ENCODE measurements at places on chromosomes 12 and 14.

DNA sequence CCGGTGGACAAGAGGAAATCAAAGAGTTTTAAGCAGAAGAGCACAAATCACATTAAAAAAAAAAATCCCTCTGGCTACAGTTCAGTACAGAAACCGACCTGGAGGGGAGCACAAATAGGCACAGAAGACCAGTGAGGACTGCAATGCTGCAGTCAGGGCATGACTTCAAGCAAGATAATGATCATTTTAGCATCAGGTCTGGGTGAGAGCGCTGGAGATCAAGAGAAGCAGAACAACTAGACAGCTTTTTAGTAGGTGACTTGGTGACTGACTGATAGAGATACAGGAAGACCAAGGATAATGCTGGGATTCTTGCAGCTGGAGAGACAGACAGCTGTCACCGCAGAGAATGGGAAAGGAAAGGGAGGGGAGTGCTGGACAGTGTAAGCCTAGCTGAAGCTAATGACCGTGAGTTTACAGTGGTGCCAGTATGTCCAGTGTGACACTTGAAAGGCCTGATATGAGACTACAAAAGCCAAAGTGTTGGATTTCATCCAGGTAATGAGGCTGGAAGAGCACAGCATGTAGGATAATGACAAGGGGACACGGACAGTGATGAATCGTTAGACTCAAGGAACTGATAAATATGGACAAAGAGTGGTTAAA is 5.6 kb downstream of the NFYB start:
- DNase-seq = no peak

DNA sequence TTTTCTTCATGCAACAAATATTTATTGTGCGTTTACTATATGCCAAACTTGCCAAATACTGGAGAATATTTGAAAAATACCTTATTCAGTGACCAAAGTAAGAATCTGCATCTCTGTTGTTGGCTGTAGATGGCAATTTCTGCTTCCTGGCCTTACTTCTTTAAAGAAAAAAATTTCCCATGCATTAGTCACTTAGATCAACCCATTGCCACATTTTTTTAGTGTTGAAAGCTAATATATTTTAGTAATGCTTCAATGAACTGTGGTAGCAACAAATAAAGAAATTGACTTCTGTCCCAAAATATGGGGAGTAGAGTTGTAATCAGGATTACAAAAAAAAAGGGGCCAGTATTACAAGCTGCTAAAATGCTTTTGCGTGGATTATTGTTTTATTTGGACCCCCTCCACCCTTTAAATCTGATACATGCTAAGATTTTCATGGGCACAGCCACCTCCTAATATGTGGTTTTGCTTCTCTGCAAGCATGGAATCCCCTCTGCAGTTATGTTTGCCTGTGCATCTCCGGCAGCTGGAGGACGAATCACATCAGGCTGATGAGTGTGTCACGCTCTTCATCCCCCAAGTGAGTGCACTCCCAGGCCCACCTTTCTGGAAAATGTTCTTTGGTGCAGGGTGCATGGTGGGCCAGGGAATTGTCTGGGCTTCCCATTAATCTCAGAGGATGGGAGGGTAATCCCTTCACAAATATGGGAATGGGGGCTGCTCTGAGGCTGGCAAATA is 38.1 kb upstream of the PTCSC3 start:
- DNase-seq = no peak

GRCh38 chr14:91316761-91317160 is 72.3 kb upstream of the GPR68 start:
- no peak for DNase-seq

GRCh38 chr12:71610031-71610795 is 53.4 kb downstream of the ZFC3H1 start:
- DNase-seq = no peak

DNA sequence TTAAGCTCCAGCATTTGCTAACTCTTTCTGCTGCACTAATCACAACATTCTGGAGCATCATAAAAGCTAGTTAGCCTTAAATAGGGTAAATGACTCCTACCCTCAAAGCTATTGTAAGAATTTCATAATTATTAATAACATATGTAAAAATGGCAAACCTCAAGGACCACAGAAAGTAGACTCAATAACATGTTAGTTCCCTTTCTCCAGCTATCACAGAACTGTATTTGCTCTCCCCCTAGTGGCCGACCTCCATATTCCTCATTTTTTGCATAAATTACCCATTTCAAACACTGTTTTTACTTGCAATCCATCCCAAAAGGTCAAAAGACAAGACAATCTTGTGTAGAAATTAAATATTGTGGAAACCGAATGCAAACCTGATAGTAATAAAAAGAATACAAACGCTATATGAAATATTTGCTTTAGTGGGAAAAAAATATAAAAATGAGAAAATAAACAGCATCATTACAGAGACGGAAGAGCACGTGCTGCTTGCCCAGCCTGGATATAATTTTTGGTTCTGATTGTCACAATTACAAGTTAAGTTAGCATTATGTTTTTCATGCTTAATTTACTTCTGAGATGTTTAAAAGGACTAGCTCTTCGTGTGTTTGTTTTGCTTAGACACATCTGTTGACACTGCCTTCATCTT is 97.9 kb downstream of the RERGL start:
- DNase-seq = peak; percentile 61

DNA sequence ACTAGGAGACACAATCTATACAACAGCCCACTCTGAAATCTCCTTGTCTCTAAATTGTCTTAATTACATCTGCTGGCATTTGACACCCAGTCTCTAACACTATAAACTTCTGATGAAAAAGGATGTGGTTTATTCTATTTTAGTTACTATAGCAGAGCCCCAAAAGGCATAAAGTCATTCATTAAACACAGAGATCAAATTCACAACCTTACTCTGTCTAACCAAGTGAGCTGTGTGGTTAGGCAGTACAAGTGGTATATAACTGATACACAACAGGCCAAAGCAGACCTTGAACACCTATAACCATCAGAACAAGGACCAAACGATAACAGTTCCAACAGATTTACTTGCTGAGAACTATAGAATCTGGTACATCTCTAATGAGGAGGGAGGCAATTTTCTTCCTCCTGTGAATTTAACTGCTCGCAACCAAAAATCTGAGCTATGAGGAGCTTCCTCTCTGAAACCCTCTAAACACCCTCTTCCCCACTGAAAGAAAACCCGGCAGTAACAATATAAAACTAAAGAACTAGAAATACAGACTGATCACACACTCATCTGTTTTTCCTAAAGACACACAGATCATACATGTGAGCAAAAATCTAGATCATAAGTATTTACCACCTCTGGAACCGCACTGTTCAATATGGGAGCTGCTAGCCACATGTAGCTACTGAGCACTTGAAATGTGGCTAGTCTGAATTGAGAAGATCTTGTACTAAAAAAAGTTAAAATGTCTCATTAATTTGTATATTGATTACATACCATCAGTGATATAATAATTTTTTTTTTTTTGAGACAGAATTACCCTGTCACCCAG is 17.7 kb downstream of the SPPL3 start:
- DNase-seq = no peak

- DNase-seq = no peak
These were observed 39.1 kb downstream of the SPPL3 start for GRCh38 chr12:120865098-120865497.

GRCh38 chr14:72726444-72726843 is 167.5 kb downstream of the DPF3 start:
- no peak for DNase-seq

- DNase-seq = no peak
These were observed 58.6 kb downstream of the PDE3A start for GRCh38 chr12:20426957-20427356.

- DNase-seq = no peak
These were observed 14.3 kb upstream of the OSBPL8 start for GRCh38 chr12:76573840-76574373.

- DNase-seq = no peak
These were observed 127.7 kb downstream of the DACT1 start for GRCh38 chr14:58765418-58765831.

DNA sequence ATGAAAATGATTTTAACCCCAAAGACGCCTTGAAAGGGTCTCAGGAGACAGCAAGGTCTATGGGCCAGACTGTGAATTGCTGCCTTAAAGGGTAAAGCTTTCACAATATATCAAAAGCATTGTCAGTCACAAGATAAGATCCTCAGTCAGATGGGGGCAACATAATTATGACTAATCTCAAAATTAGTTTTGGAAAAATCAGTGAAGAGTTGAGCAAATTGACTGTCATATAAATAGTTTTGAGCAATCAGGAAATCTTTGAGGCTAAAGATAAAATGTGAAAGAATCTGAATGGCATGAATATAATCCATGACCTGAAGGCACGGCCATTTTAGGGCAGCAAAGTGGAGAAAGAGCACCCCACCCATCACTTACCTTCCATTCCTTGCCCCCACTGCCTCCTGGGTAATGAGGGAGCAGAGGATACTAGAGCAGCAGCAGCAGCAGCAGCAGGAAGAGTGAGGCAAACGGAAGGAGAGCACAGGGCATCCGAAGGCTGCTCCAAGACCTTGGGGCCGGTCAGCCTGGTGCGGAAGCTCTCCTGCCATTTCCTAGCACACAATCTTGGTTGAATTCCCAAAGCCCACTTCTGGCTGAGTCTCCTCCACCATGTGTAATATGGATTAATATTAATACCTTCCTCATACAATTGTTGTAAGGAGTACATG is 7.0 kb downstream of the STON2 start:
- DNase-seq = no peak

DNA sequence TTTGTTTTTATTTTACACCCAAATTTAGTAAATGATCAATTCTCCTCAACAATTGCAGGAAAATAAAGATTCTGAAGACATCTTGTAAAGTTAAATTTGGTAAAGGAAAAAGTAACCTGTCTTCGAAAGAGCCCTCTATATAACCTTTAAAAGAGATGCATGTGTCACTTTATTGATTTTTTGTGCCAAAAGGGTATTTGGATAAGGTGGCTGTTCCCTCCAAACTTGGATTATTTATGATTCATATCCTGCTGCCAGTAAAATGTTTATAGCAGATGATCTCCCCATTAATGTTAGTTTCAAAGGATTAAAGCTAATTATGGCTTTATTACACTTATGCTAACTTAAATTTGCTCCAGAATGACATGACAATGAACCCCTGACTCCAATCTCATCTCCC is 98.8 kb downstream of the DUSP6 start:
- no peak for DNase-seq

GRCh38 chr12:71371122-71371521 is 68.5 kb upstream of the LGR5 start:
- DNase-seq = no peak

DNA sequence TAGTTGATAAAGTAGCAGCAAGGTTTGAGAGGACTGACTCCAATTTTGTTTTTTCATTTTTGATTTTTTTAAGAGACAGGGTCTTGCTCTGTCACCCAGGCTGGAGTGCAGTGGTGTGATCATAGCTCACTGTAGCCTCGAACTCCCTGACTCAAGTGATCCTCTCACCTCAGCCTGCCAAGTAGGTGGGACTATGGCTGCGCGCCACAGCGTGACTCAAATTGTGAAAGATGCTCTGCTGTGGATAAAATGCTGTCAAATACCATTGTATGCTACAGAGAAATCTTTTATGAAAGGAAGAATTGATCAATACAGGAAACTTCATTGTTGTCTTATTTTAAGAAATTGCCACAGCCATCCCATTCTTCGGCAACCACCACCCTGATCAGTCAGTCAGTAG is 48.3 kb downstream of the SCN8A start:
- DNase-seq = no peak

DNA sequence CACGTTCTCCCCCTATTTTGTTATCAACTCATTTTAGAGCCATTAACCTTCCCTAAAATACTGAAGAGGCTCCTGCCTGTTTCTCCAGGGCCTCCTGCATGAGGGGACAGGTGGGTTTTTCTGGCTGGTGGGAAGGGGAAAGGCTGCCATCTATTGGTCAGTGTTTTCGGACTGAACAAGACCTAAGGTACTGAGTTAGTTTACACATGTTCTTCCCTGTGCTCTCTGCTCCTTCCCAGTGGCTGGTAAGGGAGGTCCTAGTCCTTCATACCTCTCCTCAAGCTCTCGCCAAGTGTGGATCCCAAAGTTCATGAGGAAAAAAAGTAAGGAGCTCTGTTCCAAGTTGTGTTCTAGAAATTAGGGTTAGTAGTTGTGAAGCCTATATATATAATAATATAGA is 357.5 kb downstream of the FSCB start:
- peak; percentile 40 for DNase-seq

DNA sequence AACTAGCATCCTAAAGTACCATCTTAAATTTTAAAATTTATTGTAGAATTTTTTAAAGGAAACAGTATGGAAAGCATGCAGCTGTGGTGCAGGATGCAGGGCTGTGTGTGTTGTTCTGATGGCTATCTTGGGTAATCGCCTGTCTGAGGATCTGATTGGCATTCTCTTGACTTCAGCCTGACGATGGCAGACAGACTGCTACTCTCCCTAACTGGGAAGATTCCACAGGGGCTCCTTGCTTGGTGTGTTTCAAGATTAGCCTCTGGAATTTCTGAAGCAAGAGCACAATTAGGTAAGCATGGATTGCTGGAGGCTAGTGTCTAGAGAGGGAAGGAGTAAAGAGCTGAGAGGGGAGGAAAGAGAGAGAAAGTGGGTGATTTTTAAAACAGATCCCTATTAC is 696.8 kb upstream of the LRFN5 start:
- no peak for DNase-seq

- DNase-seq = peak; percentile 98
These were observed at the start of gene NRDE2 for GRCh38 chr14:90331497-90332270. NRDE2 (minus strand) TSS chr14:90331941; CDS start chr14:90331904, 37 bp downstream.

- DNase-seq = no peak
These were observed 588.7 kb downstream of the CCER1 start for GRCh38 chr12:90366286-90366685.

DNA sequence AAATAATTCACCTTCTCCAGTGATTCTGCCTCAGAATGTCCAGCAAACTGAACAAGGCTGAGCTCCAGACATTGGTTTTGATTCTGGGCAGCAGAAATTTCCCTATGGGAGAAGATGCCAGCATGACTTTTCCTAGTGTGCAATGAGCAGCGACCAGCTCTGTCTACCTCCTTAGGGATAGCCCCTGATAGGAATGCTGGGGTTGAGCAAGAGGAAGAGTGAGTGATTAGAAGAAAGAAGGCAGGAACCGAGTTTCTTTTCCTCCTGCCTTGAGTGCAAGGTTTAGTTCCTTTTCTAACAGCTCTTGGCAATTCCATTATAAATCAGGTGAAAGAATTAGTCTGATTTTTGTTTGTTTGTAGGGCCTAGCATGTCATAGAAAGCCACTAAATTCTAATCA is 379.0 kb downstream of the DAD1 start:
- no peak for DNase-seq

DNA sequence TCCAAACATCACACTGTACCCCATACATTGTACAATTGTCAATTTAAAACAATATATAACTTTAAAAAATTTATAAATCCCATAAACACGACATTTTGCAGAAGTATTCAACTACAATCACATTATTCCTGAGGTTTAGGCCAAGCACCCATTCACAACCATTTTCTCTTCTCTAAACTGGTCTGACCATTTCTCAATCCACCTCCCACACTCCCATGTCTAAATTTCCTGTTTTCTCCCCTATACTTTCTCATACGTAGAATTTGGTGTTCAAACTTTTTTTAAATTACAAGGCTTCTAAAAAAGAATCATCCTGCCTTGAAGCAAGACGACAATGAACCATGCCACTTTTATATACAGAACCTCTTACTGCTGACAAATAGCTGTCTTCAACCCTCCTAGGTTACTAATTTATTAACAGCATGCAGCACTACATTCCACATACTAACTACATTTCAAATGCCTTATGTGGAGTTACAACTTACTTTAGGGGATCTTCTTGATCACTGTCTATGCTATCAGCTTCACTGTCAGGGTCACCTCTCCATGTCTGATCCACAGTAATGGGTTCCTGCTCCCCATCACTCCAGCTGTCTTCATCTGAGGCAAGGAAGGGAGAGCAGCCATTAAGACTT is 3.4 kb downstream of the KANSL2 start:
- DNase-seq = no peak

All from NCI-H345 (cell line).